GM10248 (cell line): ENCODE measurements at places on chromosomes 4 and X.

GRCh38 chr4:99606716-99607115, 32.1 kb downstream of the MTTP start:
- DNase-seq, result no peak

DNA sequence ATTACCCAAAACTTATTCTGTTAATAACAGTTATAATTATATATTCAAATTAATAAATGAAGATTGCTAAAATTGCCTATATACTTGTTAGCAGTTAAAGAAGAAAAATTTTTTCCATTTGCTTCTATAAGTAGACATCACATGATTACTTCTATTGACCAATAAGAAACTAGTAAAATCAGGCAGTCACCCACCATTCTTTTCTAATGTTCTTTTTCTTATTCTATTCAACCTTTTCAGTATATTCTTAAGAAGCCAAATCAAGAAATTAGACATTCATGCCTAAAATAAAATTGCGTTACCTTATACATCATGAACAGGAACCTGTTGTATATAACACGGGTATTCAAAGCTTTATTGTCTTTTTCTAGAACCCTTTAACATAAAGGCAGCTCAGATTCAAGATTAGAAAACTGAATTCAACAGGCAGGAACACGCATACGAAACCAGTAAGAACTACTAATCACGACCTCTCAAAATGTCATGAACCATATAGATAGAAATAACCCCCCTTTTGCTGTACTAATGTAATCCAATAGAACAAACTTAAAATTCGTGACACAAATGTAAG, 568.1 kb upstream of the DIPK2B start:
- DNase-seq, result no peak

DNA sequence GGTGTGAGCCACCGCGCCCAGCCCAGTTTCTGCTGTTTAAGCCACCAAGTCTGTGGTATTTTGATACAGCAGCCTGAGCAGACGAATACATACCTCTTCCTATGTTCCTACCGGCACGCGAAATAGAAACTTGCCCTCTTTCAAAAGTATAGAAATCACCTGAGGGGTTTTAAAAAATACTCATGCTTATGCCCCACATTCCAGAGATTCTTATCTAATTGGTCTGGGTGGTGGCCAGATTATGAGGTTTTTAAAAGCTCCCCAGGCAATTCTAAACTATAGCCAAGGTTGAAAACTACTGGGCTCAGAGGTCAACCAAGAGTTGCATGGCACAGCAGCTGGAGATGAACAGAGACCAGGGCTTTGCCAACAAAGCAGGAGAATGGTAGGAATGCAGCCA, 24.9 kb upstream of the HUWE1 start:
- no peak for DNase-seq

DNA sequence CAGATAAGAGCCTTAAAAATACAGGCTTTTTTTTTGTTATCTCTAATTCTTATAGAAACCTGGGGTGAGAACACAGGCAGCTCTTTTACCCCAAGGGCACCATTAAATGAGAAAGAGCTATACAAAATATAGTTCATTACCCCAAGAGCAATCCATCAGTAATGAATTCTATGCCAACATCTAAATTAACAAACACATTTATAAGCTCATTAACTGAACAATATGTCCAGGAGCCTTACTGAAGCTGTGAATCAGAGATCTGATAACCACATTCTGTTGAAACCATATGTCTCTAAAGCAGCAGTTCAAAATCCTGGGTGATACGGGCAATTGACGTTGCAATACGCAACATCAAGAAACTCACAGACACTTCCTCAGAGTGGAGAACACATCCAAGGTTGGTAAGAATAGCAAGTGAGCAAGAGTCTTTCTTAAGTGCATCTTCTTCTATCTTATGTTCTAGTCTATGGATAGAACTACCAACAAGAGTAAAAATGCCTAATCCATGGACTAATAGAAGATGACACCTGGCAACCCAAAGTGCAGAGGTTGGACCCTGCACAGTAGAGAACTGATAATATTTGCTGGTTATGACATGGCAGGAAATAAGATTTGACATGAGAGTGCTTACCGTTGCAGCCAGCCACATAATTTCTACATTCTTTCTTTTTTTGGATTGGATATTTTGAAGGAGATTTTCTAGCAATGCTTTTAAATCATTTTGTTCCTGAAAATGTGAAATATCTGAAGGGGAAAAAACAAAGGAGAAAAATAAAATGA, 449.3 kb downstream of the IL15 start:
- no peak for DNase-seq

- DNase-seq, result no peak
These were observed 203.8 kb upstream of the NRK start for GRCh38 chrX:105618393-105619101.

DNA sequence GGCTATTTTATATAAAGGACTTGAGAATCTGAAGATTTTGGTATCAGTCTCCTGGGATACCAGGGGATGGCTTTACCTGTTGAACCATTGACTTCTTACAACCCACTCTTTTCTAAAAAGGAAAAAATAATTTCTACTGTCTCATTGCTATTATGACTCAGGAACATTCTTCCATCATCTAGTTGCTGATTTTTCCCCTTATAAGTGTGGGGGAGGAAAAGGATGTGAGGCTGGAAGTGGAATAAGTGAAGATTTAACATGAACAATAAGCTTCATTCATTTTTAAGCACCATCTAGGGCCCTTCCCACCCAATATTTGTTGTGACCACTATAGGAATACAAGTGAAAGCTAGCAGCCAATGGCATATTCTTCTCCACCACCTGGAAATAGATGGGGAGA, 10.6 kb upstream of the MND1 start:
- no peak for DNase-seq
